ENCODE measurements at places on chromosomes 3 and 15.

DNA sequence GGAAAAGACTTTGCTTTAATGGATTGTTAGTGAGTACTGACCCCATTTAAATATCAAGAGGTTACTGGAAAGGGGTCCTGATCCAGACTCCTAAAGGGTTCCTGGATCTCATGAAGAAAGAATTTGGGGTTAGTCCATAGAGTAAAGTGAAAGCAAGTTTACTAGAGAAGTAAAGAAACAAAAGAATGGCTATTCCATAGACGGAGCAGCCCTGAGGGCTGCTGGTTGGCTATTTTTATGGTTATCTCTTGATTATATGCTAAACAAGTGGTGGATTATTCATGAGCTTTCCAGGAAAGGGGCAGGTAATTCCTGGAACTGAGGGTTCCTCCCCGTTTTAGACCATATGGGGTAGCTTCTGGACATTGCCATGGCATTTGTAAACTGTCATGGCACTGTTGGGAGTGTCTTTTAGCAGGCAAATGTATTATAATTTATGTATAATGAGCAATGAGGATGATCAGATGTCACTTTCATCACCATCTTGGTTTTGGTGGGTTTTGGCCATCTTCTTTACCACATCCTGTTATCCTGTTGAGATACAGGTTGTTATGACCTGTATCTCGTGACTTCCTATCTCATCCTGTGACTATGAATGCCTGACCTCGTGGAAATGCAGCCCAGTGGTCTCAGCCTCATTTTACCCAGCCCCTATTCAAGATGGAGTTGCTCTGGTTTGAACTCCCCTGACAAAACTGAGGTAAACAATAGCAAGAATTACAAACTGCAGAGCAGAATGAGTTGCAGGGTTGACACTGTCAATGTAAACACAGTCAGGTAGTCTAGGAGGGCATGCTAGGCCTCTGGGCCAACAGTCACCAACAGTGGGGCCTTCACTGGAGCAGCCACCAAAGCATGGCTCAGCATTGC, 10.3 kb upstream of the GPR160 start:
- no peak for DNase-seq

DNA sequence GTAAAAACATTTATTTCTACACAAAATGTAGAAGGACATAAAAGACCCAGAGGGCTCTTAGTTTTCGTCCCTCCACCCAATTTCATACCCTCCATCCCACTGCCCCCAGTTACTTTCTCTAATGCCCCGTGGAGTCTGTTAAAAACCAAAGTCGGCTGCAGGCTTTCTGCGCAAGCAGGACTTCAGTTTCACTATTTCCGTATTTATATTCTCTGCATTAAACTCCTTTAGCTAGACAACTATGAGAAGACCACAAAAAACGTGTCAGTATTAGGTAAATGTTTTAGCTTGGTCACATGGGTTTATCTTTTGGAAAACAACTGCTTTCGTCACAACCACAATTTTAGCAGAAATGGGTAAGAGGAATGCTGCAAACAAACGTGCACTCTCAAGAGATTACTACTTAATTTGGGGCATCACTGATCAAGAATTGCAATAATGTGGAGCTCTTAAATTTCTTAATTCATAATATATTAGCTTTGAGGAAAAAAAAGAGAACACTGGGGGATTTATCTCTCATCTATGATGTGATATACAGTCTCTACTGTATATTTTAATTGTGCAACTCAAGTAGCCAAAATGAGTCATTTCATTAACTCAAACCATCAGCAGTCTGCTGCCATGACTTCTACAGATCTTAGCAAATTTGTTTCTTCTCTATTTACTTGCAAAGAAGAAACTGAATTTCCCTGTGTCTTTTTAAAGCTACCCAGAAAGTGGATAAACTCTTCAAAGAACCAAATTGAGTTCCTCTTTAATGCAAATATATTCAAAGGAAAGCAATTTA, 740 bp upstream of the NSMCE3 start:
- DNase-seq: no peak

GRCh38 chr3:11610044-11610671, 33.6 kb downstream of the VGLL4 start:
- no peak for DNase-seq

DNA sequence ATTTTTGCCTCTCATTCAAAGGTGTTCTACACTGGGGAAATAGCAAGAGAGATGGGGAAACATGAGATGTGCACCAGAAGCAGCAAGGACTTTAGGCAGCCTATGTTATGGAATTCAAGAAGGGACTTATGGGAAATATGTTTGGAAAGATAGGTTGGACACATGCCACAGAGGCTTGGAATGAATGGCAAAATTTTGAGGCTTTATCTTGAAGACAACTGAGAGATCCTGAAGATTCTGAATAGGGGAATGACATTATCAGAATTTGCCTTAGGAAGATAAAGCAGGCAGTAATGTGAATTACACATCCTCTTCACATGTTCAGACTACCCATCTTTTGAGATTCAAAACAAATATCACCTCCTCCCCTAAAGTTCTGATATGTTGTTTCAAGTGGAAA, 10.0 kb upstream of the MECOM start:
- no peak for DNase-seq

- DNase-seq: no peak
These were observed 172.6 kb downstream of the IL5RA start for GRCh38 chr3:2937592-2937991.

GRCh38 chr3:193314161-193314560, 64.4 kb downstream of the ATP13A5 start:
- DNase-seq: no peak

GRCh38 chr3:154324919-154325318, 632 bp upstream of the DHX36 start:
- no peak for DNase-seq

DNA sequence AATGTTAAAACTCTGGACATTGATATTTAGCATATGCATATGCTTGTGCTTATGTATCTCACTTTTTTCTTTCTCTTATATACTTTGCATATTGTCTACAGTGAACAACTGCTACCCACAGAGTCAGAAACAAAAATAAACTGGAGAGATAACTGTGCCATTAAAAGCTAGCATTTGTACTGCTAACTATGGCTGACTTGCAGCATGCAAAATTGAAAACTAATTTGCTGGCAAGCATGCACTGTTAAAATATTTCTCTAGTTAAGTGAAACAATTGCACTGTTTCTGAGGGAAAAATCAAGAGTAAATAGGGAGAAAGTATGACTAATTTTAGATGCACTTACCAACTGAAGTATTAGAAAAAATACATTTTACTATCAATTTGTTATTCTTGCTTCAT, 177.8 kb downstream of the CBLB start:
- no peak for DNase-seq
